H4 (cell line): ENCODE measurements at places on chromosomes 3 and 15. TPM values are rescaled to one million over a fixed set of nuclear protein-coding genes. Genes with fewer than 3 reads are reported as not detected.

Gene AP3B2
- total RNA-seq, result 0.14 and 0.51 TPM in 2 replicates

Gene CRYGS
- 0.10 TPM in 1 of 2 replicates, not detected in the other for total RNA-seq

Gene CLCN2
- total RNA-seq, result 3.3 and 4.7 TPM in 2 replicates

Gene RTP1
- total RNA-seq, result 0.29 TPM in 1 of 2 replicates, not detected in the other

Gene CP
- 2.6 and 3.4 TPM in 2 replicates for total RNA-seq

Gene ZNF770
- 12.7 and 16.4 TPM in 2 replicates for total RNA-seq

Gene MED12L
- total RNA-seq, result 1.1 and 1.4 TPM in 2 replicates

Gene COLQ
- not detected in 2 replicates for total RNA-seq

Gene ECE2
- total RNA-seq, result not detected in 2 replicates

Gene SLC22A14
- total RNA-seq, result not detected in 2 replicates

Gene REC114
- not detected in 2 replicates for total RNA-seq

Gene MUC20
- 0.17 and 0.39 TPM in 2 replicates for total RNA-seq

Gene HDAC11
- total RNA-seq, result 6.0 and 9.4 TPM in 2 replicates

Gene THBS1
- total RNA-seq, result 277 and 278 TPM in 2 replicates

Gene ACAD9
- total RNA-seq, result 16.6 and 31.9 TPM in 2 replicates

Gene RAB5A
- total RNA-seq, result 14.5 and 15.9 TPM in 2 replicates

Gene GOLGA6A
- not detected in 2 replicates for total RNA-seq

Gene PAQR9
- 0.21 TPM in 1 of 2 replicates, not detected in the other for total RNA-seq

Gene ZNF662
- 0.06 TPM in 1 of 2 replicates, not detected in the other for total RNA-seq

Gene CIDEC
- not detected in 2 replicates for total RNA-seq
